ENCODE measurements at places on chromosomes 6 and 20.

- ATAC-seq: no peak
These were observed 92.2 kb downstream of the CTNNBL1 start for GRCh38 chr20:37786043-37786442.

DNA sequence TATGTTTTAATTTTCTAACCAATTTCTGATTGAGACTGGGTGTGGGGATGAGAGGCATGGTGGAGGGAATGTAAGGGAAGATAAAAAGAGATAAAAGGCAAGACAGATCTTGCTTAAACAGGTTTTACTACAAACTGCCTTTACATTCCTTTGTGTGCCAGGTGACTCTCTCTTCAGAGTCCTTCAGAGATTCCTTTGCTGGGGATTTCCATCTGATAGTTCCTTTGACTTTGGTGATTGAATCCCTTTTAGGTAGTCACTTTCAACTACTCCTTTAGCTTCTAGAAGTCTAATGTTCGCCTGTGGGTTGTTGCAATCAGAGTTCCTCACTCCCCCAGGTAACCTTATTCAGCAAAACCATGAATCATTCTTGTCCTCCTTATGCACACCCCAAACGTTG is 283.3 kb upstream of the MANEA start:
- ATAC-seq: peak; percentile 24

GRCh38 chr6:78947962-78948361 is 80.6 kb downstream of the IRAK1BP1 start:
- ATAC-seq: no peak

DNA sequence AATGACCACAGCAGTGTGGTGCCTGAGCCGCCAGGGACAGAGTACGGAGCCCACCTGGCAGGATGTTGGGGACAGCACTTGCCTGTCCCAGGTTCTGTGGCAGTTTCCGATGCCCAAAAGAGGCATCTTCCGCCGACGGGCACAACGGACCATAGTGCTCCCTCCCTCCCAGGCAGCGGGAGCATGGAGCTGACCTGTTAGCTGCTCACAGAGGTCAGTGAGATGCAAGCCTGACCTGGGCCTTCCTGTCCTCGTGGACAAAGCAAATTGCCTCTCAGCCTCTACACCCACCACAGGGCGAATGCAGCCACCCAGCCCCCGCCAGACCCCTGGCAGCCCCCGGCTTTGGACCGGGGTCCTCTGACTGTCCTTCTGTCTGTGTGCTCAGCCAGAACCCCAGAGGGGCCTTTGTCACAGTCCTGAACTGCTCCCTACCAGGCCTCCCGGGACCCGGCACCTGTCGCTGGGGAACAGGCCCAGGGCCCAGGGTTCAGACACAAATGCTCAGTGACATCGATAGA is 16.2 kb upstream of the FRMD1 start:
- no peak for ATAC-seq

DNA sequence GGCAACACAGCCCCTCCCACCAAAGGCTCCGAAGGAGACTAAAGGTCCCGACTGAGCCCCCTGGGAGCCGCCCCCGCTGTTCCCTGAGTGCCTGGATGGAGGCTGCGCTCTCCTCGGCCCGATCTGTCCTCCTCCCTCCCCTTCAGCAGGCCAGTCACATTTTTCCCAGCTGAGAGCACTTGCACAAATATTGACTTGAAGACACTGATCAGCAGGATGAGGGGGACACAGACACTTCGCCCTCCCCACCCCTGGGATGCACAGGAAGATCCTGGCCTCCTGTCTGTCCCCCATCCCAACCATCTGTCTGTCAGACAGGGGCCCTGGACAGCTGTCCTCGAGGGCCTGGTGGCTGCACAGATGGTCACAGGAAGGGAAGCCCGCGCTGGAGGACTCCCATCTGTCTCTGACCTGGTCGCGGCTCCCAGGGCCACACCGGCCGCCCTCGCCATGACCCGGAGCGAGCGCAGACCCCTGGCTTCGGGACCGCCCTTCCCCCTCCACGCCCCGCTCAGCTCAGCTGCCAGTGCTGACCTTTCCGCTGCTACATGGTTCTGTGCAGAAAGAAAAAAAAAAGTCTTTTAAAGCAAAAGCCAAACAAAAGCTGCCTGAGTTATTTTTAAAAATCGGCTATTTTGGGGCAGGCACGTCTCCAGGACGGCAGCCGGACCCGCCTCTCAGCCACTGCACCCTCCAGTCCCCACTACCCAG is 11.1 kb downstream of the LAMA5 start:
- ATAC-seq: no peak

- ATAC-seq: no peak
These were observed 259.3 kb downstream of the ERMARD start for GRCh38 chr6:170010665-170011203.

GRCh38 chr6:164911151-164911550 is 398.3 kb downstream of the C6orf118 start:
- no peak for ATAC-seq

- ATAC-seq: no peak
These were observed 1420.0 kb upstream of the EYS start for GRCh38 chr6:67127041-67127440.

DNA sequence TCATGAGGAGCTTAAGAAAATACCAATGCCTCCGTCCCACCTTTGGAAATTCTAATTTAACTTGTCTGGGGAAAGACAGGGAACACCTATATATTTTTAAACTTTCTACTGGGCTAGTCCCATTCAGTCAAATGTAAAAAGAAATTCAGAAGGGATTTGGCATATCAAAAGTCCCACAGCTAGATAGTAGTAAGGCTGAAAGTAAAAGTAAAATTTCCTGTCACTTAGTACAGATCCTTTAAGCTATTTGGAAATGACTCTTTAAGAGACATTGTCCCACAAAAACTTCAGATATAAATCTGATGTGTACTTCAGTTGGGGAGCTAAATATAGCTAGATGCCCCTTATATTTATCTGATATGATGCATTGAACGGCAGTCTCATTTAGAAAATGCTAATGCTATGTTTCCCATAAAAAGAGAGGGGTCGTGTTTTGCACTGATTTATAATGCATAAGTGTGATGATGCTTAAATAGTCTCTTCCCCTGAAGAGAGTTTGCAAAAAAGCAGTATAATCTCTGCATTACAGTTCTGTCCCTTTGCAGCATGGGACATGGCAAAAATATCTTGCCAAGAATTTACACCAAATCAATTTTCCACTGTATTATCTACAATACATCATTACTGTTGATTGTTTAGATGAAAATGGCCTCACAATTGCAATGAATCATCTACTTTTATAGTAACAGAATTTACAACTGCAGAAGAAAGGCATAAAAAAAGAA is 860.8 kb upstream of the MAP3K7 start:
- no peak for ATAC-seq

GRCh38 chr20:19540392-19540791 is 217.7 kb upstream of the RIN2 start:
- peak; percentile 77 for ATAC-seq

GRCh38 chr6:25343984-25344383 is 64.8 kb downstream of the CARMIL1 start:
- peak; percentile 75 for ATAC-seq

- ATAC-seq: no peak
These were observed 17.4 kb downstream of the ADGRF4 start for GRCh38 chr6:47715782-47716181.

- no peak for ATAC-seq
These were observed 3.2 kb upstream of the CTCFL start for GRCh38 chr20:57528148-57528547.

DNA sequence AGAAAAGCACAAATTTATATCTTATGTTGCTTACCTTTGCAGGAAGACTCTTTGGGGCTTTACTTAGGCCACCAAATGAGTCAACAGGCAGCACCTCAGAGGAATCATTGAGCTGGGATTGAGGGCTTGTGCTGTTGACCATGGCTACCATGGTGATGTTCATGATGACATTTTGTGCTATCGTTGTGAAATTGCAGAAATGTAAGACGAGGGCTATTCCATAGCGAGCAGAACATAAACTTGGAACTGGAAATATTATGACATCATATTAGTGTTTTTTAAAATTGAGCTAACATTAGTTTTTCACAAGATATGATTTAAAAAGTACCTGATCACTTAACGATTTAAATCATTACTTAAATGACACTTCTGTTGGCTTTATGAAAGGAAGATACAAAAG is 11.8 kb downstream of the SLC17A3 start:
- no peak for ATAC-seq

GRCh38 chr20:40797425-40797824 is 108.4 kb upstream of the MAFB start:
- no peak for ATAC-seq

DNA sequence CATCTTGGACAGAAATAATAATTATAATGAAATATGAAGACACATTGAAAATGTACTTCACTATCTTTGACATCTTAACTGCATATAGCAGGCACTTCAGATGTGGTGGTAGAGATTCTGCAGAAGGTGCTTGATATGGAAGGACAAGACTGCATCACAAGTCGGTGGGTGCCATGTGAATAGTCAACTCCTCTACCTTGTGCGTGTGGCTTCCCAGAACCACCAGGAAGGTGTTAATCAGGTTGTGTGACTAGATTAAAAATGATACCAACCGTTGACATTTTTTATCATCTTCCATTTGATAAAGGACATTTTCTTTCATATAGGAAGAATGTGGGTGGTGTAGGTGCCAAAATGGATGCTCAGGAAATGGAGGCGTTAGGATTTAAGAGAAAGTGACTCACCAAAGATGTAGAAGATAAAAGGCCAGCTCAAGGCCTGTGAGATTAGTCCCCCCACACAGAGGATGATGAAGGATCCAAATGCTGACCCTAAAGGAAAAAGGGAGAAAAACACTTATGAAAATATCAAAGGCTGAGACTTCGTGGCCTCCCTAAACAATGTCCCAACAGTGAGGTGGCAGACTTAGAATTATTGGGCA is 12.3 kb downstream of the SLC17A2 start:
- ATAC-seq: no peak

- ATAC-seq: no peak
These were observed 1.9 kb upstream of the EDN1 start for GRCh38 chr6:12288211-12288618.

DNA sequence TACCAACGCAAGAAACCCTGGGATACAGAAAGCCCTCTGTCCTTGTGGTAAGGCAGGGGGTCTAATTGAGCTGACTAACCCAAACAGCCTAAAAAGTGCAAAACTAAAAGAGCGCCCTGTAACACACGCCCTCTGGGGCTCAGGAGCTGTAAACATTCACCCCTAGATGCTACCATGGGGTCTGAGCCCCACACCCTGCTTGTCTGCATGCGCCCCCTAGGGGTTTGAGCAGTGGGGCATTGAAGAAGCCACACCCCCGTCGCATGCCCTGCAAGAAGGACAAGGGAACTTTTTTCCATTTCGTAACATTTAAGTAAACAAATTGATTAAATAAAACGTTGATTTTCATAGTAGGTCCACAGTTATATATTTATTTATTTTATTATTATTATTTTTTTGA is 616.9 kb upstream of the MAN1A1 start:
- ATAC-seq: no peak

DNA sequence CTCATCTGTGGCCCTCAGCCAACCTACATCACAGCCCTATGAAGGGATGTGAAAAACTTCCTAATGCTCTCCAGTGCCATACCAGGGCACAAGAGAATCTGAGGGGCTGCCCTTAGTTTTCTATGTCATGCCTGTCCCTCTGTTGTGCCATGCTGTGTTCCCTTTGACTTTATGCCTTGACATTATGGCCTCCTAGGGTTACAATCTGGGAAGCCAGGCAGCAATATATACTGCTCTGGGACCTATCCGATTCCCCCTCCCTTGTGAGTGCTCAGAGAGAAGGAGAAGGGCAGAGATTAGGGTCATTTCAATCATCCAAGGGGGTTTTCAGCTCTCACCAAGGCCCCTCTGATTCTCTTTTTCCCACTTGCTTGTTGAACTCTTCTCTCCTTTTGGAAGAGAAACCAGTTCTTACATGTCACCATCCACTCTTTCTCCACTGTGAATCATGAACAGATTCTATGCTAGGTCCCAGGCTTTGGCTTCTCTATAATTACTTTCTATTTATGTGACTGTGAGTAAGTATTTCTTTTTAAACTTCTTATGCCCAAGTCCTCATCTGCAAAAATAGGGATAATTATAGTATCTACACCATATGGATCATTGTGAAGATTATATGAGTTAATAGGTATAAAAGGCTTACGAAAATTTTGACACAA is 14.2 kb upstream of the FRK start:
- no peak for ATAC-seq

DNA sequence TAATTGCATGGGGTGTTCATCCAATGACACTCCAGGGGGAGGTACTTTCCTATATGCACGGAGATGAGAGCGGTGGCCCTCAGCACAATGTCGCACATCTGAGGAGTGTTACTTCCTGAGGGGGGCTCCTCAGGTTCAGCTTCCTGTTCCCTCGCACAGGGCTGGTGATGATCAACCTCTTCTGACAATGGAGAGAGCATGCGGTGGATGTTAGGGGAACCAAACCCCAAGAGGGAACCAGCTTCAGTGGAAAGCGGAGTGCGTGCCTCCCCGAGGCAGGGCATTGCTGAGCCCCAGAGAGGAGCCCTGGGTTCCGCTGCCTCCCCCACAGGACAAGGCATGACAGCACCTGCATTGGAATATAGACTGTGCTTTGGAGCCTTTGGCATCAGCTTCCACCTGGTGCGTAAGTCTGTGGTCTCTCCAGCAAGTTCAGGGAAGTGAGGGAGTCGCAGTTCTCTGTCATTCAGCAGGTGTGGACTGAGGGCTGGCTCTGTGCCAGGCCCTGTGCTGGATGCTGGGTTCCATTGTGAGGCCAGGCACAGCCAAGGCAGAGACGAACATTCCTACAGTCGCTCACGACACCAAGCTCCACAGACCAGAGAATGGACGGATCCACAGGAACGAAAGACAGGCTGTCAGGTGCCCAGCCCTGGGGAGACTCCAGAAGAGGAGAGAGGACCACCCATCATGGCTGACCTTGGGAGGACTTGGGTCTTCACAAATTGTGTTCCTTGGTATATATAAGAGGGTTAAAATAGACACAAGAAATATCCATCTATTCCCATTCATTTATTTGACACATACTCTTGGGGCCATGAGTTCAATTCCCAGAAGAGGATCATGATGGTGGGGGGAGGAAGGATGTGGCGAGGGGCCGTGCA is 3.9 kb upstream of the ZNF831 start:
- ATAC-seq: peak; percentile 58

DNA sequence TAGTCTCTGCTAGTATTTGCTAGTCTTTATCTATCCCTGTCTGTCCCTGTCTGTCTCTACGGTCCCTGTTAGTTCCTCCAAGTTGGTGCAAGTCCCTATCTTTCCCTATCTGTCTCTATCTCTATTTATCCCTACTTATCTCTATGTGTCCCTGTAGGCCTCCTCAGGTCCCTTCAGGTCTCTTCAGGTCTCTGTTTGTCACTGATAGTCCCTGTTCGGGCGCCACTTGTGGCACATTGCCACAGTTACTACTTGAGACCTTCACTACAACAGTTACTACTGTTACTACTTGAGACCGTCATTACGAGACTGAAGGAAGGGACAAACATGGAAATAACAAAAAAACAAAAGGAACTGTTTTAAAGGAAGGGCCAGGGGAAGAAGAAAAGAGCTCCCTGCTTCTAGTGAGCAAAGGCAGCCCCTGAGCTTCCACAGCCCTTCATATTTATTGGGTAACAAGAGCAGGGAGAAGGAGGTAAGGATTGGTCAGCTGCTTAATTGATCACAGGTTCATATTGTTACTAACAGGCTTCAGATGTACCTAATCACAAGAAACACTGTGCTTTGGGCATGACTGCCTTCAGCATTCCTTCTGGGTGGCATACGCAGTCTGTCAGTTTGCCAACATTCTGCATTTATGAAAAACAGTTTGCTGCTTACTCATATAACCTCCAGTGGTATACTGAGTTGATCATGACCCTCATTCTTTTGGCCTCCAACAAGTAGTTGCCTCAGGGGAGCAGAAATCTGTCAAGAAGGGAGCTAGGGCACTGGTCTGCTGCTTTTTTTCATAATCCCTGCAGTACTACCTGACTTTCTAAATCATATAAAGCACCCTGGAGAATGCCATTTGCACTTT is 8.4 kb downstream of the EPB41L2 start:
- no peak for ATAC-seq

GRCh38 chr6:2434912-2435311 is 189.5 kb upstream of the GMDS start:
- no peak for ATAC-seq
